ENCODE measurements at places on chromosomes 6 and 20. TPM values are rescaled to one million over a fixed set of nuclear protein-coding genes. Genes with fewer than 3 reads are reported as not detected.

Gene COL19A1
- not detected for total RNA-seq

Gene UCKL1
- total RNA-seq, result 27.4 TPM

Gene CALHM5
- 2.8 TPM for total RNA-seq

Gene C6orf15
- total RNA-seq, result not detected

Gene OXT
- not detected for total RNA-seq

Gene DDX43
- 1.4 TPM for total RNA-seq

Gene TRIM38
- total RNA-seq, result 10.2 TPM

Gene PAX1
- 0.17 TPM for total RNA-seq

Gene TFAP2C
- total RNA-seq, result 1.3 TPM

Gene ANKRD60
- total RNA-seq, result not detected

Gene APCDD1L
- not detected for total RNA-seq

Gene SH3BGRL2
- 121 TPM for total RNA-seq

Gene FRK
- total RNA-seq, result 0.75 TPM

Gene IBTK
- total RNA-seq, result 31.0 TPM

Gene REM1
- 1.8 TPM for total RNA-seq

Gene FAM83C
- not detected for total RNA-seq

Gene CYP21A2
- not detected for total RNA-seq

Gene KIAA0408
- 58.0 TPM for total RNA-seq

Gene TMEM181
- total RNA-seq, result 22.4 TPM

Gene OLIG3
- not detected for total RNA-seq

Gene E2F3
- total RNA-seq, result 15.8 TPM

Gene AIG1
- 41.6 TPM for total RNA-seq

Measured in subcutaneous adipose tissue (tissue), 4 donors.